Sigmoid colon (tissue), 7 donors: ENCODE measurements at places on chromosomes 5 and 9. TPM values are rescaled to one million over a fixed set of nuclear protein-coding genes. Genes with fewer than 3 reads are reported as not detected.

RASEF gene
- polyA plus RNA-seq: 11.4 TPM

GRCh38 chr9:95316794-95317118, 753 bp downstream of the FANCC start:
- H3K27ac ChIP-seq: peak overlapping the region; percentile 97
- H3K36me3 ChIP-seq: no peaks in the 10 kb centered on the region
- H3K27me3 ChIP-seq: no peaks in the 10 kb centered on the region

DNA sequence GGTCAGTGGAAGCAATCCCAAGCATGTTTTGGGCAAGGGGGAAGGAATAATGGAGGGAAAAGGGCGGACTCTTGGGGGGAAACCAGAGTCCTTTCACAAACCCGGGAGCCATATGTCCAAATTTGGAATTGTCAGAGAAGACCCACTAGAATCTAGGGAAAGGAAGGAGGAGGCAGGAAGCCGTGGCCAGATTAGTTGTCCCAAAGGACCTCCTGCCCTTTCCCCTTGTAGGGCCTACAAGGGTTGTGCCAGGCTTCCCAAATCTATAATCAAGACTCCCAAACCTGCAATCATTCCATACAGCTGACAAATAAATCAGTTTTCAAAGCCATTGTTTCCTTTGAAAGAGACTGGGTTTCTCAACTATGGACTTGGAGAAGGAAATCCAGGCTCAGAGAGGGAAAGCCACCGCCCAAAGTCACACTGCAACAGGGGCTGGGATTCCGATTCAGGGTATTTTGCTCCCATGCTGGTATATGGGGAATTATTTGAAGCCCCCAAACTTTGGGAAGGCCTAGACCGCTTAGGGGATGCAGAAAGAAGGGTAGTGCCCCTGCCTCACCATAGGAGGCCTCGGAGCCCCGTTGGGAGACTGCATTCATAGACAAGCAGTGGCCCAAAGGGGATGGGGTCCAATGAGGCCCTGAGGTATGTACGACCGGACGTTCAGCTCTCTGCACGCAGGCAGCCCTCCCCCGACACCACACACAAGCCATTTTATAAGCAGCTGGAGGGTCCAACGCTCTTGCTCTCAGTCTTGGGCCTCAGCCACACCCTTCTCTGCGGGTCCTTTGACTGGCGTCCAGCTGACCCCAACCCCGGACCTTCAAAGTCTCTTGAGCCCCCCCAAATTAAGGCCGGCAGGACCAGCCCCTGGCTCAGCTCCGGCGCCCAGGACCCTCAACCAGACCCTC, 815 bp downstream of the ANXA6 start:
- DNase-seq: peak; percentile 77
- peaks cover 58% of the 10 kb centered on the region for H3K4me1 ChIP-seq
- H3K4me3 ChIP-seq: peak overlapping the region; percentile 74

PAIP1 gene
- polyA plus RNA-seq: 55.0 TPM

DNA sequence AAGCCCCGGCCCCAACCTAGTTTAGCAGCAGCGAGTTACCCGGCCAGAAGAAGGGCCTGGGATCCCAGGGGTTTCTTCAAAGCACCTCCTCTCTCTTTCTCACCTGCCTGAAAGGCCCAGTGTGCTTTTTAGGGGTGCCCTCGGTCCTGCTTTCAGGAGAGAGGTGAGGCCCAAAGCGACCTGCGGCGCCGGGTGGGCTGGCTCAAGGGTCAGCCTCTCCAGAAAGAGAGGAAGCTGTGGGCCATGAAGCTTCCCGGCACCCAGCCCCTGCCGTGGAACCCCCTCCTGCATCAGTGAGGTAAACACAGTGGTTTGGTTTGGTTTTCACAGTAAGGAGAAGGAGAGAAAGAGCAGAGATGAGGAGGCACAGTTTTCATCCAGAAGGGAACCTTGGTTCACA, 4.3 kb downstream of the FOXB2 start:
- H3K4me1 ChIP-seq: no peaks in the 10 kb centered on the region
- no peak overlapping the region for H3K27ac ChIP-seq
- H3K4me3 ChIP-seq: no peak overlapping the region
- no peak for DNase-seq
- no peaks in the 10 kb centered on the region for H3K36me3 ChIP-seq
